ENCODE measurements at places on chromosomes 11 and 22. TPM values are rescaled to one million over a fixed set of nuclear protein-coding genes. Genes with fewer than 3 reads are reported as not detected.

SCN2B gene
- total RNA-seq: 0.03 TPM

- peaks cover 43% of the 10 kb centered on the region for H3K27me3 ChIP-seq
- H3K27ac ChIP-seq: no peak overlapping the region
- H3K36me3 ChIP-seq: no peaks in the 10 kb centered on the region
- H3K4me1 ChIP-seq: peaks cover 23% of the 10 kb centered on the region
- H3K4me3 ChIP-seq: peak overlapping the region; percentile 57
- DNase-seq: peak; percentile 43
These were observed 864 bp upstream of the EHBP1L1 start for GRCh38 chr11:65574811-65575567.

DNA sequence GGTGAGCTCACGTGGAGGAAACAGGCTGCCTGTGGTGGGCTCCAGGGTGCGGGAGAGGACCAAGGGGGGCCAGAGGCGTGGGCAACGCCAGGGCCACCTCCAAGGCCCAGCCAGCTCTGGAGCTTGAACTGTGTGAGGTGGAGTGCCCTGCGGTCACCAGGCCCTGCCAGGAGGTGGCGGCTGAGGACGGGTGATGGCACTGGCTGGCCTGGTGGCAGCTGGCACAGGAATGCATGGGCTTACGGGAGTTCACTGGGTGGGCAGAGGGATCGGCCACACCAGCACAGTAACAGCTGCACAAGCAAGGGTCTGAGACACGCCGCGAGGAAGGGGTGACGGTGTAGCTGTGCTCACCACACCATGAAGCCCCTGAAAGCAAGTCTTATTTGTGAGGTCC is 15.8 kb downstream of the TOLLIP start:
- H3K36me3 ChIP-seq: no peaks in the 10 kb centered on the region
- H3K4me3 ChIP-seq: no peak overlapping the region
- no peaks in the 10 kb centered on the region for H3K27me3 ChIP-seq
- no peak overlapping the region for H3K27ac ChIP-seq
- DNase-seq: no peak
- no peaks in the 10 kb centered on the region for H3K4me1 ChIP-seq

DNA sequence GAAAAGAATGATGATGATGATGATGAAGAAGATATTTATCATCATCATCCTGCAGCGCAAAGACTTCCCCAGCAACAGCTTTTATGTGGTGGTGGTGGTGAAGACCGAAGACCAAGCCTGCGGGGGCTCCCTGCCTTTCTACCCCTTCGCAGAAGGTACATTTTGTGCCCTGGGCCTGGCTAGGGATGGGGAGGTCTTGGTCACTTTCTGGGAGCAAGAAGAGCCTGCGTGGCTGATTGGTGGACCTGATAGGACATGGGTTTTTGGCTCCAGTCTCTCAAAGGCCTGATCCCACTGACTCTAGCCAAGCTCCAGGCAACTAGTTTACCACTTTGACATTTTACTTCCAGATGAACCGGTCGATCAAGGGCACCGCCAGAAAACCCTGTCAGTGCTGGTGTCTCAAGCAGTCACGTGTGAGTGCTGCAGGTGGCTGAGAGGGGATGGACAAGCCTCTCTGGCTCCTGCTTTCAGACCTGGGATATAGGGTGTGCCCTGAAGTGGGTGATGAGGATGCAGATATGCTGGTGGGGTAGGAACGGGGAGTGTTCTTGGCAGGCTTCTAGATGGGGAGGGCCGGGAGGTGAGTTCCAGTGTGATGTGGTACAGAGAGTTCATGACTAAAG is 5.3 kb downstream of the SIDT2 start:
- no peak overlapping the region for H3K27ac ChIP-seq
- no peak overlapping the region for H3K4me3 ChIP-seq
- H3K36me3 ChIP-seq: no peaks in the 10 kb centered on the region
- H3K27me3 ChIP-seq: no peaks in the 10 kb centered on the region

DNA sequence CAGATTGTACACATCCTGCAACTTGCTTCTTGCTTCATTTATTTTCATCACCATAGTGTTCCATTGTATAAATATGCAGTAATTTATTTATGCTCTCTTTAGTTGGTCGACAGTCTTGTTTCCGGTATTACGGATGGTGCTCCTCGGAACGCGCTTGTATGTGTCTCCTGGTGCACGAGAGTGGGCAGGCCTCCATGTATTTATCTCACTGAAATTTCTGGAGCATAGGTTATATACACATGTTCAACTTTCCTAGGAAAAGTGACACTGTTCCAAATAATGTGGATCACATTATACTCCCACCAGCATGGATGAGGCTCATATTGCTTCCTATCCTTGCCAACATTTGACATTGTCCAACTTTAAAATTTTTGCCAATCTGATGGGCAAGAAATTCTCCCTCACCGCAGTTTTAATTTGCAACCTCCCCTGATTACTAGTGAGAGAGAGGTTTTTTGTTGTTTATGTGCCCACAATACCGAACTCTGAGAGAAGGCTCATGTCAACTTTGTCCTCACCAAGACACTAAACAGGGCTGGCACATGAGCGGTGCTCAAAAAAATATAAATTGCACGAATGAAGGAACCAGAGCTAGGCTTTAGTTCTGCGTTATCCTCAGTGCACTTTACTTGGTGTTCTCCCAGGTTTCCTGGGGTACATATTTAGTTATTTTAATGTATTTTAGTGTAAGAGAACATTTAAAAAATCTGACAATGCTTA is 3.8 kb downstream of the CSNK2A3 start:
- no peak for DNase-seq
- no peaks in the 10 kb centered on the region for H3K4me1 ChIP-seq
- no peaks in the 10 kb centered on the region for H3K36me3 ChIP-seq
- H3K27me3 ChIP-seq: no peaks in the 10 kb centered on the region
- no peak overlapping the region for H3K4me3 ChIP-seq

- DNase-seq: peak; percentile 63
- peak overlapping the region; percentile 91 for H3K27ac ChIP-seq
- no peaks in the 10 kb centered on the region for H3K27me3 ChIP-seq
- H3K4me1 ChIP-seq: peaks cover 34% of the 10 kb centered on the region
These were observed 32.7 kb downstream of the ARHGAP42 start for GRCh38 chr11:100719809-100720221.

LARGE1 gene
- total RNA-seq: 75.6 TPM

- 0 out of 2 replicates have a peak, but pooled peaks cover 5% of the 10 kb centered on the region for H3K36me3 ChIP-seq
- no peaks in the 10 kb centered on the region for H3K27me3 ChIP-seq
- DNase-seq: no peak
These were observed 13.5 kb downstream of the CD59 start for GRCh38 chr11:33722590-33723234.

- no peaks in the 10 kb centered on the region for H3K36me3 ChIP-seq
- H3K4me1 ChIP-seq: peaks cover 7% of the 10 kb centered on the region
- no peak overlapping the region for H3K4me3 ChIP-seq
- H3K27me3 ChIP-seq: no peaks in the 10 kb centered on the region
- DNase-seq: peak; percentile 81
These were observed 19.2 kb upstream of the MRGPRX1 start for GRCh38 chr11:18958221-18958910.

GRCh38 chr11:78846269-78846668 is 271.6 kb upstream of the NARS2 start:
- H3K4me3 ChIP-seq: no peak overlapping the region
- no peaks in the 10 kb centered on the region for H3K36me3 ChIP-seq
- no peak for DNase-seq
- no peaks in the 10 kb centered on the region for H3K27me3 ChIP-seq
- no peaks in the 10 kb centered on the region for H3K4me1 ChIP-seq

DNA sequence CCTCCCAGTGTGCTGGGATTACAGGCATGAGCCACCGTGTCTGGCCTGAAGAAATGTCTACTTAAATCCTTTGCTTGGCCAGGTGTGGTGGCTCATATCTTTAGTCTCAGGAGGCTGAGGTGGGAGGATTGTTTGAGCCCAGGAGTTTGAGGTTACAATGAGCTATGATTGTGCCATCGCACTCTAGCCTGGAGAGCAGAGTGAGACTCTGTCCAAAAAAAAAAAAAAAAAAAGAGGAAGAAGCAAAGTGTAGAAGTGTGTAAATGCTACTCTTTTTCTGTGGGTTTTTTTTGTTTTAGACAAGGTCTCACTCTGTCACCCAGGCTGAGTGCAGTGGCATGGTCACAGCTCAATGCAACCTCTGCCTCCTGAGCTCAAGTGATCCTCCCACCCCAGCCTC is 6.4 kb upstream of the ATG16L2 start:
- no peak for DNase-seq
- H3K36me3 ChIP-seq: 0 out of 2 replicates have a peak, but pooled peaks cover 3% of the 10 kb centered on the region
- peaks cover 6% of the 10 kb centered on the region for H3K4me1 ChIP-seq
- H3K4me3 ChIP-seq: no peak overlapping the region

DNA sequence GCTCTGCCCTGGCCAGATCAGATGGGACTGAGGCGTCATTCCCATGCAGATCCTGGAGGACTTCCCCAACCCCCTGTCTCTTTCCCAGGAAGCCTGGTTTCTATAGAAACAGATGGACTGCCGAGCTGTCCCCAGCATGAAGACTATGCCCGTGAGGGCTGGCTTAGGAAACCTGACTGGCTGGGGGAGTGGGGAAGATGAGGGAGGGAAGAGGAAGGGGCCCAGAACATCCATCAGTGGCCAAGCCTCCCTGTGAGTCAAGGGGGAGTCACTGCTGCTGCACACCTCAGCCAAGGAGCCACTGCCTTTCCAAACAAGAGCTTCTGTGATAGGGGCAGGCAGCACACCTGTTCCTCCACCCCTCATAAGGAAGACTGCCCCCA is 5.8 kb downstream of the TP53I11 start:
- H3K27me3 ChIP-seq: no peaks in the 10 kb centered on the region
- DNase-seq: no peak
- H3K4me1 ChIP-seq: peaks cover 40% of the 10 kb centered on the region
- no peaks in the 10 kb centered on the region for H3K36me3 ChIP-seq

NPTXR gene
- 13.4 TPM for total RNA-seq

- H3K4me1 ChIP-seq: peaks cover 10% of the 10 kb centered on the region
- H3K4me3 ChIP-seq: 0 out of 2 replicates have a peak overlapping the region, but pooled peaks have one; percentile 23
- no peak overlapping the region for H3K27ac ChIP-seq
- DNase-seq: peak; percentile 79
- no peaks in the 10 kb centered on the region for H3K36me3 ChIP-seq
These were observed 12.8 kb downstream of the RAB3IL1 start for GRCh38 chr11:61904539-61905048.

MOGAT2 gene
- total RNA-seq: not detected

- H3K4me3 ChIP-seq: no peak overlapping the region
- H3K36me3 ChIP-seq: no peaks in the 10 kb centered on the region
- no peak overlapping the region for H3K27ac ChIP-seq
- H3K27me3 ChIP-seq: no peaks in the 10 kb centered on the region
- DNase-seq: peak; percentile 54
- H3K4me1 ChIP-seq: no peaks in the 10 kb centered on the region
These were observed 185.0 kb downstream of the NELL1 start for GRCh38 chr11:20854215-20854955.

JAML gene
- 0.12 TPM for total RNA-seq

NXPE2 gene
- total RNA-seq: 0.12 TPM

H19 gene
- 0.76 TPM for total RNA-seq

TMPRSS6 gene
- total RNA-seq: not detected

DNA sequence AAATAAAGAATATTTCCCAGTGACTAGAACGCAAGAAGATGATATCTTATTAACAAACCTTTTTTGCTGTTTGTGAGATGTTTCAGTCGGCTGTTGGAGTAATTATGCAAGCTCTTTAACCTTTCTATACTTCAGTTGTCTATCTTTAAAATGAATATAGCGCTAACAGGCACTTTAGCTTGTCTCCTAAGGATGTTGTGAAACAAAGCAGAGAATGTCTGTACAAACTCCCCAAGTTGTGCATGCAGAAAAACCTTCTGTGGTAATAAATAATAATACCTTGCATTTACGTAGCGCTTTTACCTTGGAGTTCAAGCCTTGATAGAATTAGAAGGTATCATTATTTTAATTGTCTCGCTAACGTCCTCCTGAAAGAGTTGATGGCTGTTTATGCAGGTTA is 1.9 kb upstream of the KDM2A start:
- H3K4me1 ChIP-seq: peaks cover 24% of the 10 kb centered on the region
- no peak for DNase-seq
- H3K27me3 ChIP-seq: peaks cover 10% of the 10 kb centered on the region

- H3K27me3 ChIP-seq: peaks cover 40% of the 10 kb centered on the region
- peaks cover 21% of the 10 kb centered on the region for H3K4me1 ChIP-seq
- DNase-seq: peak; percentile 28
- no peak overlapping the region for H3K4me3 ChIP-seq
These were observed 3.9 kb upstream of the NEFH start for GRCh38 chr22:29476116-29476515.

DNA sequence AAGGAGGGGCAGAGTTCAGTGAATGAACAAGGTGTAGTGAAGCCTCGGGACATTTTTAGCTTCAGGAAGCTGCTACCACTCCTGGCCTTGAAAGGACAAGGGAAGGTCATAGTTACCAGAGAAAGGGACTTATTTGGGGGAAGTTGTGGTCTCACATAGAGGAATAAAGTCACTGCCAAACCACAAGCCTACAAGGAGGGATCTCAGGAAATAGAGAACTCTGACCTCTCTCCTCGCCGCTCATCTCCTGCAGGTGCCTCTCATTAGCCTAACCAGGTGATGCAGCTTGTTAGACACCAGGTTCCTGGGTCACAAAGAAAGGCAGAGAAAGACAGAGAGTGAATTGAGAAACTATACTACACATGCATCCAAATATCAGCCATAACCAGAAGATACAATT is 14.3 kb upstream of the TOLLIP start:
- no peak overlapping the region for H3K27ac ChIP-seq
- no peaks in the 10 kb centered on the region for H3K36me3 ChIP-seq
- H3K4me1 ChIP-seq: no peaks in the 10 kb centered on the region
- DNase-seq: no peak

DNA sequence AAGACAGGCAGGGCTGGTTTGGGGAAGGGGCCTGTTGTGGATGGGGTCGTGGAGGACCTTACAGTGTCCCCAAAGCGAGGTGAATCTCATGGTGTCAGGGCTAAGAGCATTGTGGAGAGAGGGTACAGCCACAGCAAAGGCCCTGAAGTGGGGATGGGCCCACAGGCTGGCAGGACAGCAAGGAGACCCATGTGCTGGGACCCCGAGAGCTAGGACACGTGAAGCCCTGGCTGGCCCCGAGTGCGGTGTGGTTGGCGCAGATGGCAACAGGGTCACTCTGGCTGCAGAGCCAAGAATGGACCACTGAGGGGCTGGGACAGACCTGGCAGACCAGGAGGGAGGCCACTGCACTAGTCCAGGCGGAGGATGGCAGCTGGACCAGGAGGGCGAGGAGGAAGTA is 30.0 kb upstream of the KCNQ1OT1 start:
- no peak overlapping the region for H3K27ac ChIP-seq
- no peak overlapping the region for H3K4me3 ChIP-seq
- H3K4me1 ChIP-seq: no peaks in the 10 kb centered on the region
- H3K36me3 ChIP-seq: no peaks in the 10 kb centered on the region

SLC22A9 gene
- total RNA-seq: not detected

PTPRCAP gene
- 3.5 TPM for total RNA-seq

POTEH gene
- total RNA-seq: not detected

GRCh38 chr11:76747915-76748860 is 35.0 kb upstream of the TSKU start:
- H3K4me1 ChIP-seq: peaks cover 11% of the 10 kb centered on the region
- H3K4me3 ChIP-seq: no peak overlapping the region
- DNase-seq: no peak
- H3K27me3 ChIP-seq: no peaks in the 10 kb centered on the region
- H3K27ac ChIP-seq: no peak overlapping the region
- H3K36me3 ChIP-seq: no peaks in the 10 kb centered on the region

CHADL gene
- total RNA-seq: 1.6 TPM

- no peaks in the 10 kb centered on the region for H3K27me3 ChIP-seq
- H3K4me3 ChIP-seq: no peak overlapping the region
- H3K27ac ChIP-seq: no peak overlapping the region
- DNase-seq: no peak
- no peaks in the 10 kb centered on the region for H3K4me1 ChIP-seq
These were observed 32.1 kb downstream of the AMPD3 start for GRCh38 chr11:10487002-10487647.

MCHR1 gene
- 2.4 TPM for total RNA-seq
